ENCODE measurements at places on chromosomes 4 and X.

GRCh38 chr4:64712590-64712989 is 303.3 kb upstream of the TECRL start:
- DNase-seq, result no peak

GRCh38 chr4:40812386-40812785 is 62.6 kb downstream of the NSUN7 start:
- DNase-seq, result no peak

DNA sequence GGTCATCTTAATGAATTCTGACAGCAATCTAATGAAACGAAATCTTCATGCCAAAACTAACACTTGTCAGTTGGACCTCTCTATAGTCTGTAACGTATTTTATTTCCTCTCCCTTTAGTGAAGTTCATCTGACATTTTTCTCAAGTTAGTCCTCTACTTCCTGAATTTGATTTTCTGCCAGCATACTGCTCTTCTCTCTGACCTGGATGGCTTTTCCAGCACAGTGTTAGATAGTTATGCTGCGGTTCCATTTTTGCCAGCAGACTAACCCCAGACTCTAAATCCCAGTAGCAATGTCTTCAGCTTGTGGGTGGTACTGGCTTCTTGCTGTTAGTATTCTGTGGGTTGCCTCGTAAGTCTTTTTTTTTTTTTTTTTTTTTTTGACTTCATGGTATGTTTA is 146.7 kb upstream of the VEGFC start:
- DNase-seq, result no peak

GRCh38 chr4:123102897-123103471 is 180.6 kb upstream of the NUDT6 start:
- DNase-seq, result no peak

GRCh38 chr4:48243429-48243828 is 26.2 kb downstream of the TEC start:
- DNase-seq, result no peak
